ENCODE measurements at places on chromosomes 7 and 10.

GRCh38 chr10:2980791-2981360, 86.5 kb upstream of the PFKP start:
- H3K27me3 ChIP-seq, result no peaks in the 10 kb centered on the region
- no peaks in the 10 kb centered on the region for H3K36me3 ChIP-seq
- peaks cover 4% of the 10 kb centered on the region for H3K4me1 ChIP-seq
- H3K27ac ChIP-seq, result no peak overlapping the region
- H3K4me3 ChIP-seq, result no peak overlapping the region

DNA sequence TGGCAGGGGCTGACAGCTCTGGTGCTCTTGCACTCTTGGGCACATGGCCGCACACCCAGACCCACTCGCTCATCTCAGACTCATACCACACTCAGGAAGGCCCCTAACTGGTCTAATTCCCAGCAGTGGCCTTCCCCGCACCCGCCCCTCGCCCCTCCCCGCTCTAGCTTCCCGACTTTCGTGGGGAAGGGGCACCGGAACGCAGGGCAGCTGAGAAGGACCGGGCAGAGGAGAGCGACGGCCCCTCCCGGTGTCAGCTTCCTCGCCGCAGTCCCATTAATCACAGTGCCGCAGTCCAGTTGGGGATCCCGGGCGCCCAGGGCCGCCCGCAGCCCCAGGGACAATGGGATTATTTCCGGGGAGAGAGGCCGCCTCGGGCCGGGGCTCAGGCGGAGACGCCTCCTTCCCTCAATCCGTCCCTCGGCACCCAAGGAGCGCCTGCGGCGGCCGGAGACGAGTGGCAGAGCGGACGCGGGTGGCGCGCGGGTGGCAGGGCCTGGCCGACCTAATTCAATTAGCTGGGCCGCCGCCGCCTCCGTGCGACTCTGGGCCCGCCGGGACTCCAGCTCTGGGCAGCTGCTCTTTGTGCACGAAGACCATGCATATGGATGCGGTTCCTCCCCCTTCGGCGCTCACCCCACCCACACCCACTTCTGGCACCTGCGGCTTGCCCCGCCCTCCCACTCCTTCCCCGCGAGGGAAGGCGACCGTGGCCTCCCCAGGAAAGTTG, 7.8 kb upstream of the TLX1 start:
- H3K27ac ChIP-seq, result no peak overlapping the region
- peak overlapping the region; percentile 38 for H3K4me3 ChIP-seq
- DNase-seq, result no peak
- H3K36me3 ChIP-seq, result no peaks in the 10 kb centered on the region
- H3K27me3 ChIP-seq, result peaks cover 85% of the 10 kb centered on the region
- peaks cover 32% of the 10 kb centered on the region for H3K4me1 ChIP-seq

DNA sequence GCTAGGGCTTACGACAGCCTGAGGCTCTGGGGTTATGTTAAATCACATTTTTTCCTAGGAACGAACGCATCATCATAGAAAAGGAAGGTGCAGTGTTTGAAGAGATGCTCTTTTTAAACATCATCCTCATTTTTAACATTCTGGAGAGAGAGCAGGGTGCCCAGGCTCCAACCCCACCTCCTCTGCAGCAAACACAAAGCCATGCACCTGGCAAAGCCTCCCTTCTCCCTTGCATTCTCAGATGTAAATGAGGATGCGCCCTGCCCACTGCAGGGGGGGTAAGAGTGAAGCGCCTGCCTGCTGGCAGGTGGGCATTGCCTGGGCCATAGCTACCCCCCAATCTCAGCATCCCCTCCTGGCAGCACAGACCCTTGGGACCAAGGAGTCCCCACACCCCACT, 92.4 kb downstream of the PTPRN2 start:
- peaks cover 3% of the 10 kb centered on the region for H3K4me1 ChIP-seq
- peaks cover 39% of the 10 kb centered on the region for H3K27me3 ChIP-seq
- H3K4me3 ChIP-seq, result no peak overlapping the region
- no peaks in the 10 kb centered on the region for H3K36me3 ChIP-seq
- no peak for DNase-seq
- H3K27ac ChIP-seq, result no peak overlapping the region

DNA sequence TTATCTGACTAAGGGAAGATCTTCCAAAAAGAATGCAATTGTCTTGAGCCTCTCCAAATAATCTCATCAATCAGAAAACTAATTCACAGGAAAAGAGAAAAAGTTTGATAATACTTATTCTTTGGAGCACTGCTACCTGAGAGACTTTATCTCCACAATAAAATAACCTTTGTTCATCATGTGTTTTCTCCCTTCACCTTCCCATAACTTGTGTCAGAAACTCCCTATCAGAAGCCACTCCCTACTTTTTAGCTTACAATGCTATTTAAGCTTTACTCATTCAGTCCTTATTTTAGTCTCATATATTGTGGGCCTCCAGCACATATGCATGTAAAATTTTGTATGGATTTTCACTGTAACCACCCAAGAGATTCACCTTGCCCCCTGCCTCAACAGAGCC, 998 bp downstream of the CYP3A43 start:
- no peaks in the 10 kb centered on the region for H3K36me3 ChIP-seq
- DNase-seq, result no peak
- no peaks in the 10 kb centered on the region for H3K4me1 ChIP-seq
- H3K4me3 ChIP-seq, result no peak overlapping the region
- no peak overlapping the region for H3K27ac ChIP-seq
- H3K27me3 ChIP-seq, result no peaks in the 10 kb centered on the region

- DNase-seq, result no peak
- no peaks in the 10 kb centered on the region for H3K36me3 ChIP-seq
- H3K27me3 ChIP-seq, result no peaks in the 10 kb centered on the region
- no peak overlapping the region for H3K4me3 ChIP-seq
Observed at GRCh38 chr10:10726101-10726500, 291.6 kb upstream of the CELF2 start.

- H3K27ac ChIP-seq, result no peak overlapping the region
- H3K27me3 ChIP-seq, result no peaks in the 10 kb centered on the region
- H3K4me3 ChIP-seq, result no peak overlapping the region
- DNase-seq, result no peak
Observed at GRCh38 chr10:125911145-125911544, 14.8 kb downstream of the FANK1 start.

DNA sequence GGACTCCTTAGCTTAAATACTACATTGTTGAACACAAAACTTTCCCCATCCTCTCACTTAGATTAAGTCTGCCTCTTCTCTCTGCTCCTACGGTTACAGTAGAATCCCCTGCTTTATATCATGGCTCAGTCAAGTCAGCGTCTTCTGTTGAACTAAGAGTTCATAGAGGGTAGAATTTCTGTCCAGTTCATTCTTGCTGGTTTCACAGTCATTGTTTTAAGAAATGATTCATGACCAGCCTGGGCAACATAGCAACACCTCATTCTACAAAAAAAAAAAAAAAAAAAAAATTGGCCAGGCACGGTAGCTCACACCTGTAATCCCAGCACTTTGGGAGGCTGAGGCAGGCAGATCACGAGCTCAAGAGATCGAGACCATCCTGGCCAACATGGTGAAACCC, 3.7 kb upstream of the ZFYVE27 start:
- no peak overlapping the region for H3K4me3 ChIP-seq
- H3K27me3 ChIP-seq, result no peaks in the 10 kb centered on the region
- H3K4me1 ChIP-seq, result peaks cover 17% of the 10 kb centered on the region
- H3K36me3 ChIP-seq, result no peaks in the 10 kb centered on the region

DNA sequence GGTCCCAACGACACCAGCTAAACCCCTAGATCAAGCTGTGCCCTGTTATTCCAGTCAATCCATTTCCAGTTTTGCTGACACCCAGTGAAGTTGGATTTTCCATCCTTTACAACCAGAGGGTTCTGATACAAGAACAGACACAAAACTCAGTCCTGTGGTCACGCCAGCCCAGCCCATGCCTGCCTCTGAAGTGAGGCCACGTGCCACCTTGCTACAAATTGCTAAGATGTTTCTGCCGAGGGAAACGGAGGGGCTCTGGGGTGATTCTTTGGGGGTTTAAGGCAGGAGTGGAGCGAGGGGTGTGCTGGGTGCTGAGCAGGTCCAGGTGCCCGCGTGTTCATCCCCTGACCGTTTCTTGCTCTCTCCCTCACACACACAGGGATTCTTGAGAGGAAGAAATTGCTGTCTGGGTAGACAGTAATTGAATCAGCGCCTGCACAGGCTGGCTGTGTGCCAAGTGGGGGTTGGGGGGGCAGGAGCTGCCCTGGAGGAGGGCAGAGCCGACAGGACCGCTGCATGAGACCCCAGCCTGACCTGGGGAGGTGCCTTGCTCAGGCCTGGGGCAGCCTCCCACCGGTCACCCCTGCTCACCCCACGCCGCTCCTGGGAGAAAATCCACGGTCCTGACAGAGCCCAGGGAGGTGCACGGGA, 38.1 kb downstream of the ADAP1 start:
- H3K27me3 ChIP-seq, result peaks cover 4% of the 10 kb centered on the region
- H3K4me3 ChIP-seq, result no peak overlapping the region
- no peak overlapping the region for H3K27ac ChIP-seq
- DNase-seq, result no peak
- H3K4me1 ChIP-seq, result peaks cover 23% of the 10 kb centered on the region

DNA sequence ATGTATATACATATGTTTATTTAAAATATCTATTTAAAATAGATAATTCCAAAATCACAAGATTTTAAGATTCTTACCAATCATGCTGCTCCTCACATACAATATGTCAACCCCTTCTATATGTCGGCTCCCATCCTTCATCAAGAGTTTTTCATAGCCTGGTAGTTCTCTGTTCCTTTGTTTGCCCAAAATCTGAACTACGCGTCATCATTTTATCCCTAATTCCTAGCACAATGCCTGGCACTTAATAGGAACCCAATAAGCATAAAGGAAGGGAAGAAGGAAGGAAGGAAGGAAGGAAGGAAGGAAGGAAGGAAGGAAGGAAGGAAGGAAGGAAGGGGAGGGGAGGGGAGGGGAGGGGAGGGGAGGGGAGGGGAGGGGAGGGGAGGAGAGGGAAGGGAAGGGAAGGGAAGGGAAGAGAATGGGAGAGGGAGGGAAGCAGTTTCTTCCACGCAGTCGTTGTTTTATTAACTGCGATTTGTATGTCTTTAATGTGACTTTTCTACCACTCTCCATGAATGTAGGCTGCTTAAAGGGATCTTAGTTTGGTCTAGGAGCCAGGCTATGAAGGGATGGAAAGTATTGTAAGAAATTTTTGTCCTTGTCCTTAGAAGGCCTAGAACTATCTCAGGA, 83.3 kb upstream of the PCGF5 start:
- H3K27me3 ChIP-seq, result no peaks in the 10 kb centered on the region
- no peak overlapping the region for H3K4me3 ChIP-seq
- no peaks in the 10 kb centered on the region for H3K4me1 ChIP-seq

DNA sequence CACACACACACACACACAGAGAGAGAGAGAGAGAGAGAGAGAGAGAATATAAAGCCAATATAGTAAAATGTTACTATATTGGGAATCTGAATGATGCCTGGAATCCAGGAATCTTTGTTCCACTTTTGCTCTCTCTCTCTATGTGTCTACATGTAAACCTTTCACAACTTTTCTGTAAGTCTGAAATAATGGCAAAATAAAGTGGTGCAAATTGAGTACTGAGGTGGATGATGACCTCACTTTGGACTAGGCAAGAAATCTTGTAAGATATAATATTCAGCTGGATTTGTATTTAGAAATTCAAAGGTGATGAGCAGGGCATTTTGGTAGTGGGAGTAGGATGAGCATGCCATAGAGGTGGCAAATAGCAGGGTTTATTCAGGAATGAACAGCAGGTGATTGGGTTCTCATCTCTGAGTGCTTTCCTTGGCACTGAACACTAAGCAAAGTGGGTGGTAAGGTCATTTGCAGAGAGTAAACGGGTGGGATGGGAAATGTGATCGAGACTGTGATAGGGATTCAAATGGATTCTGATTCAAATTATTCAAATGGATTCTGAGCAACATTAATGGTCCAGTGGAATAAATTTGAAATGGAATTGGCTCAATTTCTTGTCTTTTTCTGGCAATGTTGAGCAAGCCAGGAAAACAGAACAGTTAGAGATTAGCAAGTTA, 9.7 kb upstream of the ANLN start:
- no peak for DNase-seq
- H3K4me3 ChIP-seq, result no peak overlapping the region
- no peaks in the 10 kb centered on the region for H3K27me3 ChIP-seq
- no peaks in the 10 kb centered on the region for H3K4me1 ChIP-seq
- H3K27ac ChIP-seq, result no peak overlapping the region

DNA sequence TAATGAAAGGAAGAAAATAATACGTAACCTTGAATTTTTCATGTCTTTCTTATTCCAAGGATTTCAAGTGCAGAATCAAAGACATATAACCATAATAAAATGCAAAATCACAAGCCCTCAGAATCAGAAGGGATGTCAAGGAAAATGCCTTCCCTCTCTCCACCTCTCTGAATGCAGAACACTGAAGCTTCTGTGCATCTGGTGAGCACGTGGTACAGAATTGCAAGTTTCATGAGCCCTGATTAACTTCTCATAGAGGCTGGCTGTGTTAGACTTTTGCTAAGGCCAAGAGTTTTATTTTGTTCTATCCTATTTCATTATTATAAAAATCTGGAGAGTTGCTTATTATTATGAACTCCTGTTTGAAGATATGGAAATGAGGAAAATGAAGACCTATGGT, 533.7 kb upstream of the POM121L12 start:
- DNase-seq, result no peak
- no peaks in the 10 kb centered on the region for H3K36me3 ChIP-seq
- no peaks in the 10 kb centered on the region for H3K4me1 ChIP-seq
- no peak overlapping the region for H3K27ac ChIP-seq
- H3K27me3 ChIP-seq, result no peaks in the 10 kb centered on the region

DNA sequence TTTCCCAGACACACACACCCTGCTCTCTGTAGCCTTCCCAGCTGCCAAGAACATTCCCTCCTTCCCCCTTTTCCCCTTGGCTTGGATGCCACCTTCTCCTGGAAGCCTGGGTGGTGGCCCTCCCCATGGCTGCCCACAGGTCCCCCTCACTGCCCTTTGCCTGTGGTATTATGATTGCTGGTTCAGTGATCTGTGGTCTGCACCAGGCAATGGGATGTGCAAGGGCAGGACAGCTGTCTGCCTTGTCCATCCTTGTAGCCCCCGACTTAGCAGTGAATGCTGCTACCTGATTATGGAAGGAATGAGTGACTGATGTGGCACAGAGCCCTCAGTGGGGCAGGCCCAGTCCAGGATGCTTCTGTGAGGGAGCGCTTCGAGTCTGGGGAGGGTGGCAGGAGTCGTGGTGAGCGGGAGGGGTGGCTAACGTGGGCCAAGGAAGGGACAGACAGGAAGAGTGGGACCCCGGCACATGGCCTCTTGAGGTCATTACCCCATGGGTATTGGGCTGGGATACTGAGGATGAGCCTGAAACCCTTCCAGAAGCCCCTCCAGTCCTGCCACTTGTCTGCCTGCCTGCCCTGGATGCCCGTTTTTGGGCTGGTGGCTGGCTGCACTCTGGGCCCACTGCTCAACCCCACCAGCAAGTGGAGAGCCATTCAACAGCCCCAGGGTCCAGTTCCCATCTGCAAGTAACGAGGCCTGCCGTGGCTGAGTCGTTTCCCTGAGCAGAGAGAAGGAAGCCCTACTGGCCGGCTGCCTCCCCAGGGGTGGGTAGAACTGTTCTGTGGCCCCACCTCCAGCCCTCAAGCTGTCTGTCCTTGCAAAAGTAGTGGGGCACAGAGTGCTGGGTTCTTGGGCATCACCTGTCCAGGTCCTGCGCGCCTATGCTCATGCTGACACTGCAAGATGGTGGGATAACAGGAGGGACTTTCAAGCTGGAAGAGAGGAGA, 8.8 kb downstream of the CHST3 start:
- H3K36me3 ChIP-seq, result no peaks in the 10 kb centered on the region
- DNase-seq, result no peak
- no peaks in the 10 kb centered on the region for H3K27me3 ChIP-seq
- peak overlapping the region; percentile 18 for H3K4me3 ChIP-seq
- peak overlapping the region; percentile 84 for H3K27ac ChIP-seq
- H3K4me1 ChIP-seq, result peaks cover 96% of the 10 kb centered on the region

- H3K27ac ChIP-seq, result no peak overlapping the region
- no peak overlapping the region for H3K4me3 ChIP-seq
- no peak for DNase-seq
- peaks cover 7% of the 10 kb centered on the region for H3K4me1 ChIP-seq
Observed at GRCh38 chr10:115949282-115949844, 323.6 kb downstream of the GFRA1 start.

Measured in suprapubic skin (tissue), 4 donors.